ENCODE measurements at places on chromosomes 2 and 18.

DNA sequence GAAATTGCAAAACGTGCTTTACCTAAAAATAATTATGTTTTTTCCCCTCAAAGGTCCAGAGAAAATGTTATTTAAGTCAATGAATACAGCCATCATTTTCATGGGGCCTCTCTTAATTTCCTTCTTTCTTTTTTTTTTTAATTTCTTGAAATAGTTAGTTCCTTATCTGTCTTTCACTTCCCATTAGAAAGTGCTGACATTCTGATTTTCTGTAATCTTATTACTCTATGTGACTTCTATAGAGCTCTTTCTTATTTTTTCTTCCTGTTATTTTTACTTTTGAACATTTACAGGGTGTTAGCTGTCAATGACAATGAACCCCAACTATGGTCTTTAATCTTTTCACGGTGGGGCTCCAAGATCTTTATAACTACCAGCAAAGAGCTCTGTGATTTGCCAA, 30.0 kb downstream of the CTLA4 start:
- no peak for DNase-seq

- no peak for DNase-seq
These were observed 825.8 kb downstream of the DCC start for GRCh38 chr18:53165770-53166169.

DNA sequence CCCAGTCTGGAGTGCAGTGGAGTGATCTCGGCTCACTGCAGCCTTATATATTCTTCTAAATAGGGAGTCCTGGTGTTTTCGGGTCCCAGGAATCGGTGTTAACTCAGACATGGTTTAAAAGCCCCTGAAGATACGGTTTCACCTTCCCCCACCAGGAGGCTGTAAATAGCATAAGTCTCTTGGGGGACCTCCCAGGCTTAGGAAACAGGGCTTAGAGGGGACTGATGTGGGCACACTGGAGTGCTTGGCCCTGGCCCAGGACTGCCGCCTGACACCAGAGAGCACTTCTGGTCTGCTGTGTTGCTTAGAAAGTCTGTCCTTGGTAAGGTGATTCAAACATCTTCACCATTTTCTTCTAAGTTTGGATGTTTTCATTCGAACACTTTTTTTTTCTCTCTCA, 39.7 kb upstream of the MAP4K4 start:
- no peak for DNase-seq

DNA sequence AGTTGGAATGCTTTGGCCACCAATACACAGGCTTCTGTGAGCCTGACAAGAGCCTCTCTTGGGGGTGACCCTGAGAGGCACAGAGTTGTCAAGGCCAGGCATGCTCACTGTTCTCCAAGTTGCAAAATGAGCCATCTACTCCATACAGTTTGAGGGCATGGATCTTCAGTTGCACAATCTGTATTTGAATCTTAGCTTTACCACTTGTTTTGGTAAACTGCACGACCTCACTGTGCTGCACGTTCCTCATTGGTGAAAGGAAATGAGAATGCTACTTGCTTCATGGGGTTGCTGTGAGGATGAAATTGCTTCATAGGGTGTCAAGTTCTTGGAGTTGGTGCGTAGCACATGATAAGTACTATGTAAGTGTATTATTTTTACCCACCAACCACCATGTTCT, 12.0 kb upstream of the HAAO start:
- no peak for DNase-seq

DNA sequence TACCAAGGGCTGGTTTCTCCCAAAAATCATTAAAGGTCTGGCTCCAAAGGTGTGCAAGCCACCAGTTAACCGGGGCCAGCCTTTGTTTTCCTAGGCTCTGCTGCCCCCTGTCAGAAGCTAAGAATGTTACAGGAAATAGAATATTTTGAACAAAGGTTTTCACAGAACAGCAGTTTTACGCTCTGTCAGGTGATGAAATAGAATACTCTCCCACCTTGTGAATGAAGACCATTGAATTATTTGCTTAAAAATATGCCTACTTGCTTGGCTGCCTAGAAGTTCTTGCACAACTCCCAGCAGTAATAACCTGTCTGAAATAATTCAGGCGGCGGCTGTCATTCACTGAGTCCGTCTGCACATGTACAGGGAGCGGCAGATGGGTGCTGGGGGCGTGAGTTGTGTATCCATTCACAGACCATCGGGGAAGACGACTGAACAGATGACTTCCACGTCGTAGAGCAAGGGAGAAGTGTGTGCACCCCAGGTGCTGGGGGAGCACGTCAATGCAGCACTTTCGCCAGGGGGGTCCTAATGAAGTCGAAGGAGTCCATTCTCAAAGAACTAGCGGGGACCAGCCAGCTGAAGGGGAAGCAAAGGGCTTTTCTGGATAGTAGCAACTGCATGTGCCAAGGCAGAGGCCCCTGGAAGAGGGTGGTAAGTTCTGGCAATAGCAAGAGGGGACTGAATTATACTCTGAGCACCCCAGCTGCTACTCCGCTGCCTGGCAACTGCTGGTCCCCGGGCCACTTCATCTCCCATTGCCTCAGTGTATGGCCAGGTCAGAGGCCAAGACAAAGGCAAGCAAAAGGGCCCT, 56.1 kb downstream of the SF3B1 start:
- DNase-seq, result peak; percentile 51

GRCh38 chr2:172938713-172939375, 136.8 kb upstream of the MAP3K20 start:
- no peak for DNase-seq

GRCh38 chr18:59927246-59927825, 27.5 kb downstream of the PMAIP1 start:
- no peak for DNase-seq

DNA sequence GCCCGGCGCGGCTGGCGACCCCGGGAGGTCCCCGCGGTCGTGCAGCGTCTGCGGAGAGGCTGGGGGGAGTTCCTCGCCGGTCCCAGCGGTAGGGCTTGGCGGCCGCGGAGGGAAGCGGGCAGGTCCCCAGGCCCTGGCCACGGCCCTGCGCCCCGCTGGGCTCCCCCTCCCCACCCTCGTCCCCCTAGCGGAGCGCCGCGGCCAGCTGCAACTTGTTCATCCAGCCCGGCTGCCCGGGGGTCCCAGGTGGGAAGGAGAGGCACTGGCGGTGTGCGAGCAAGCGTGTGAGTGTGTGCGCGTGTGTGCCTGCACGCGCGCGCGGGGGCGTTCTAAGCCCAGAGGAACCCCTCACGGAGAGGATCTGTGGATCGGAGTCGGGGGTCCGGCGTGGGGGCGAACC, 1.3 kb downstream of the PTPRM start:
- DNase-seq, result no peak

- no peak for DNase-seq
These were observed 885.1 kb upstream of the FSHR start for GRCh38 chr2:50039445-50039844.

- no peak for DNase-seq
These were observed 30.2 kb upstream of the IL1R2 start for GRCh38 chr2:101961338-101962191.

Measured in right kidney (tissue), 9 donors.